ENCODE measurements at places on chromosomes 5 and 9.

DNA sequence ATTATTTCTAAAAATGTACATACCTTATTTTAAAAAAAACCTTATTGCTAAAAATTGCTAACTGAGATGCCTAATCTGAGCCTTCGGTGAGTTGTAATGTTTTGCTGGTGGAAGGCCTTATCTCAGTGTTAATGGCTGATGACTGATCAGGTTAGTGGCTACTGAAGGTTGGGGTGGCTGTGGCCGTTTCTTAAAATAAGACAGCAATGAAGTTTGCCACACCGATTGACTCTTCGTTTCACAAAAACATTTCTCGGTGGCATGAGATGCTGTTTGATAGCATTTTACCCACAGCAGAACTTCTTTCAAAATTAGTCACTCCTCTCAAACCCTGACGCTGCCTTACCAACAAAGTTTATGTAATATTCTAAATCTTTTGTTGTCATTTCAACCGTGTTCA is 14.7 kb downstream of the CENPK start:
- no peak for DNase-seq

DNA sequence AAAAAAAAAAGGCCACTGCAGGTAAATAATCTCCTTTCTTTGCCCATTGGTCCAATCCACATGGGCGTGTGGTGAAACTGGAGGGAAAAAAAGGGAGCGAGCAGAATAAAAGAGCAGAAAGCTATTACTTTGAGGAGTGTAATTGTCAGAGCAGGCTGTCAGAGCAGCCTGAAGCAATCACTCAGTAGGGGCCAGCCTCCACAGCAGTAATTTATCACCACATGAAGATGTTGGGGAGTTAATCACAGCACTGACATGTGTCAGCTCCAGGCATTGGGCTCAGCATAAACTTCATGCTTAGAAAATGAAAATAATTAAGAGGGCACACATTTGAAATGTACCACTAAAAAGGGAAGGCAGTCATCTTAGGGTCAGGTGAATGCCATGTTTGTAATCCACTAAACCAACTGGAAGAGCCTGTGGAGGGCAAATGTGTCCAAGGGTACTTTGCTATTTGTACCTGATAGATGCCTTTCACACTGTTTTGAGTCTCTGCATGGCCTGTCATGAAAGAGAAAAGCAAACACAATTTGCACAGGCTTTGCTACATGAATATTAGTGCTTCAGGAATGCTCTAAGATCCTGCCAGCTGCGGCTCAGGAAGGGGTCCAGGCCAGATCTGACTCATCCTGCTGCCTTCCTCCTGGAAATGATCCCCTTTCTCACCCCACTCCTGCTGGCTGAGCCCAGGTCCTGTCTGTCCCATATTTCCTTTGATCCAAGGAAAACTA is 2.9 kb upstream of the PTGER4 start:
- DNase-seq = no peak

- no peak for DNase-seq
These were observed 6.6 kb downstream of the GOLGA1 start for GRCh38 chr9:124934290-124934689.

DNA sequence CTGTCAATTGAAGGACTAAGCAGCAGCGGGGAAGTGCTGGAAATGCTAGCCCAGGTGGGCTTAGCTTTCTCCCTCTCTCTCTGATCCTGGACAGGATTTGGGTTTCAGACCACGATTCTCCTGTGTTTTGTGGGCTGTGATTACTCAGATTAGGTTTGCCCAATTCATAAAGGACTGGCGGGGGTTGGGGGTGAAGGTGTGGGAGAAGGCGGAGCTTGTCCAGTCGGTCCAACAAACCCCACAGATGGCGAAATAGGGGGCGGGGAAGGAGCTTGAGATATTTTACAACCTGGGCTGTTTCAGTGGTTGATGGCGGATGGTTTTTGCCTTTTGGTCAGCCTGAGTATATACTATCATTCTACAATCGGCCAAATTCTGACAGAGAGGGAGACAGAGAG is 35.2 kb downstream of the PCDHAC2 start:
- DNase-seq = no peak

DNA sequence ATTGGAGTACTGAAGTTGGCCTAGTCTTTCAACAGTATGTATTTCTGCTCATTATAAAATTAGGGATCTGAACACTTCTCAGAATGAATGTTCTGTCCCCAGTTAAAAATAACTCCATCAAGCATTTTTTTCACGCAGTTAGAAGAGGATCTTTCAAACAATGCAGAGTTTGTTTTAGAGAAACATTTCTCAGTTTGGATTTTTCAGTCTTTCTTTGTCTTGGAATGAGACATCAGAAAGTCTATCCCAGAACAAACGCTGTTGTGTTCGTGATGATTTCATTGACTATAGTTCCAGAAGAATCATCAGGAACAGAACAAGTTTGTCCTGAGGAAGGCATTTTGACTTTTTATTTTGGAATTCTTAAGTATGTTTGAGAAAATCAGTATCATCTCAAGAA is 218.7 kb downstream of the ARRDC3 start:
- no peak for DNase-seq

DNA sequence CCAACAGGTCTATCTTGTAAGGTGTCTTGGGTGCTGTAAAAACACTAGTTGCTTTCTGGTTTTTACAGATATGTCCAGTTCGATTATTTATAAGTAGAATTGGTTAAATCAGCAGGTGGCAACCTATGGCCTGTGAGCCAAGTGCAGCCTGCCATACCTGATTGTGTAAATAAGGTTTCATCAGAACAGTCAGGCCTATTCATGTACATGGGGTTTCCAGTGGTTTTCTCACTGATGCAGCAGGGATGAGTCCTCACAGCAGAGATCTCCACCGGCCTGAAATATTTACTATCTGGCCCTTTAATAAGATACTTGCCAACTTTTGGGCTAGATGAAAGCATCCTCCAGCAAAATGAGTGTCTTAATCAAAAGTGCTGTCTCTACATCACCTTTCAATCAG is 132.9 kb upstream of the ICE1 start:
- no peak for DNase-seq

DNA sequence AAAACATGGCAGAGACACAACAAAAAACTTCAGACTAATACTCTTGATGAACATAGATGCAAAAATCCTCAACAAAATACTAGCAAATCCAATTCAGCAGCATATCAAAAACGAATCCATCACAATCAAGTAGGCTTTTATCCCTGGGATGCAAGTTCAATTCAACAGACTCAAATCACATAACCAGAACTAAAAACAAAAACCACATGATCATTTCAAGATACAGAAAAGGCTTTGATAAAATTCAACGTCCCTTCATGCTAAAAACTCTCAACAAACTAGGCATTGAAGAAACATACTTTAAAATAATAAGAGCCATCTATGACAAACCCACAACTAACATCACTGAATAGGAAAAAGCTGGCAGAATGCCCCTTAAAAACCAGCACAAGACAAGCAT is 93.6 kb downstream of the TUSC1 start:
- DNase-seq = no peak

GRCh38 chr5:380701-381309 is 59.3 kb downstream of the AHRR start:
- DNase-seq = no peak

GRCh38 chr9:614431-614830 is 227.1 kb upstream of the DMRT1 start:
- DNase-seq = no peak

GRCh38 chr5:136197462-136198142 is 4.6 kb upstream of the SMIM32 start:
- DNase-seq = no peak

- no peak for DNase-seq
These were observed 5.7 kb downstream of the CDO1 start for GRCh38 chr5:115810761-115811160.

DNA sequence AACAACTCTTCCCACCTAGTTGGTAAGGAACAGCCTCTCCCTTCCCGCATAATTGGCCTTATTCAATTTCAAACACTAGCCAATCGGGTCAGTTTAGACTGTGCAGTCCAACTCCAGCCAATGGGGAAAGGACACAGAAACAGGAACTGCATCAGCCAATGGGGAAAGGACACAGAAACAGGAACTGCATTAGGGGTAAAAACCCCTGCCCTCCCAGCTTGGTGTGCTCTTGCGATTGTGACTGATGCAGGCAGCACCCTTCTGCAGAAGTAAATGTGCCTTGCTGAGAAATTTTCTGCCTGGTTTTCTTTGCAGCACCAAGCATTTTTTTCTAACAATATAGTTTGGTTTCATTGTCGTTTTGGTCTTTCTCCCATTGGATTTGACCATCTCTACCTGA is 8.5 kb upstream of the GLT6D1 start:
- DNase-seq = no peak

- no peak for DNase-seq
These were observed 60.6 kb upstream of the AFAP1L1 start for GRCh38 chr5:149210968-149211490.

GRCh38 chr5:72608297-72608696 is 101.1 kb upstream of the ZNF366 start:
- DNase-seq = no peak

GRCh38 chr5:95411474-95411873 is 20.3 kb downstream of the FAM81B start:
- DNase-seq = no peak

DNA sequence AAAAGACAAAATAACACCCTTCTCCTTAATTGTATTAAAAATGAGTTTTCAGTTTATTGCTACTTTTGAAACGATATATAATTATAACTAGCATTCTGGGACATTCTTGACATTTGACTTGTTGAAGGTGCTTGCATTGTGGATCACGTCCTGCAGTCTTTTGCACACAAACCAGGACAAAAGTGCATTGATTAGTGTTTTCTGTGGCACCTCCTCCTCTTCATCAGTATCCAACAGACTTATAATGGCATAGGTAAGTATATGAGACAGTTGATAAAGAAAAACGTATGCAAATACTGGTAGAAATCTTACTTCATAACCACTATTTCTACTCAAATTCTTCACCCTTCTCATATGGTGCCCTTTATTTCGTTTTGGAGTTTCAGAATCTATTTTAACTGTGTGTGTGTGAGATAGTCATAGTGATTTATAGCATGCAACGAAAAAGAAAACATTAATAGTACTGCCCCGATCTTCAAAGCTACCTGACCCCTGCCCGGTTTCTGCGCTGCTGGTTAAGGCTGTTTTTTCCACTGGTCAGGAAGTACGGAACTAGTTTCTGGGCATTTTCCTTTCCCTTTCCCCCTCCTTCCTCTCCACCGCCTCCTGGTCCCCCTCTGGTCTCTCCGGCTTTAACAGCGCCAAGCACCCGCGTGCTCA is 639 bp upstream of the RASA1 start:
- DNase-seq = no peak

DNA sequence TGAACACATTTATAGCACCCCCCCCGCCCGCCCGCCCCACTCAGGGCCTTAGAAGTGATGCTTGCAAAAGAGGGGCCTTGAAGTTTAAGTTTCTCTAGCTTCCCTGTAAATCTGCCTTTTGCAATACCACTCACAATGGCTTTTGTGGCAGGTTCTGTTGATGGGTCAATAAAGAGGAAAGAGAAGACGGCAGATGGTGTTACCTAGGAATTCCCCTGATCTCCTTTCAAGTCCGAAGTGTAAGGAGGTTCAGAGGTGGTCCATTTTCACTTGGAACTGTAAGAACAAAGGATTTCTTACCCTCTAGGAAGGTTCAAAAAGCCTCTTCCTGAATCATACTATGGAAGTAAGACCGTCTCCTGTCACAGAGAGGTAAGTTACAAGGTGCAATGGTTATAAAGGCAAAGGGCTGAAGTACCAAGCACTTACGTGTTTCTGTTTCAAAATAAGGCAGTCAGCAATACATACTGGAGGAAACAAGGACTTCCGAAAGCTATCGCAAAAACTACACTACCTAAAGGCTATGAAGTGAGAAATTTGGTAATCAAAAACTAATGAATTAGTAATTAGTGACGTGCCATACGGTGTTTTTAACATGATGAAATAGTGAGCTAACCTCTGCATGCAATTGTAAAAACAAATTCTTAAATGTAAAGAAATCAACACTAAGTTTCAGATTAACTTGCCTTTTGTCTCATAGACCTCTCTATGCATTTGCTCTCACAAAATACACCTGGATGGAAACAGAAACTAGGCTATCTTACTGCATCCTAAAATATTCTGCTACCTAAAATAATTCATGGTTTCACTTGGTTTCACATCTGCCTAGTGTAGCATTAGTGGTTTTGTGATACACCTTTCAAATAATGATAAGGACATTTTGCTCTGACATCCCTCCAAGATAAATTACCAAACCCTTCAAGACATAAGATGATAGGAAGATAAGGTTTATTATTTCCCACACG is 589.4 kb upstream of the FAM174A start:
- no peak for DNase-seq

DNA sequence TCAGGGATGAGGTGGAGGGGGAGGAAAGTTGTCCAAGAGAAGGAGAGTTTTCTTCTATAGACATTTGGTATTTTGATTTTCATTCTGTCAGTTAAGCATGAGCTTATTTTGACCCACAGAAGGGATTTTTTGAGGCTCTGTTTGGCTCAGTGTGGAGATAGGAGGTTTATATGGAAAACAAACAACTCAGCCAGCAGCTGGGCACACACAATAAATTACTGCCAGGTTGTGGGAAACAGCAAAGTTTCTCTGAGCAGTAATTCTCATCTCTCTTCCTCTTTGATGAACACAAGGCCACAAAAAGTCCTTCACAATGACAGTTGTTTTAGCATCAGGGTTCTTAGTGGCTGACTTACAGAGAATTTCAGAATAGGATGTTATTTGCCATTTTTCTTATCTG is 486.1 kb downstream of the KDM4C start:
- DNase-seq = no peak

DNA sequence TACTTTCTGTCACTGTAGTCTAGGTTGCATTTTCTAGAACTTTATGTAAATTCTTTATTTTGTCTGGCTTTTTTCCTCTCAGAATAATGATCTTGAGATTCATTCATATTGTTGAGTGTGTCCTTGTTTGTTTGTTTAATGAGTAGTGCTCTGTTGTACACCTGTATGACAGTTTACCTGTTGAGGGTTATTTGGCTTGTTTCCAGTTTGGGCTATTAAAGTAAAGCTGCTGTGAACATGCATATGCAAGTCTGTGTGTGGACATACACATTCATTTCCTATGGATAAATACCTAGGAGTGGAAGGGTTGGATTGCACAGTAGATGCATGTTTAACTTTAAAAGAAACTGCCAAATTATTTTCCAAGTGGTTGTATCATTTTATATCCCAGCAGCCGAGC is 30.4 kb downstream of the MVB12B start:
- DNase-seq = no peak

DNA sequence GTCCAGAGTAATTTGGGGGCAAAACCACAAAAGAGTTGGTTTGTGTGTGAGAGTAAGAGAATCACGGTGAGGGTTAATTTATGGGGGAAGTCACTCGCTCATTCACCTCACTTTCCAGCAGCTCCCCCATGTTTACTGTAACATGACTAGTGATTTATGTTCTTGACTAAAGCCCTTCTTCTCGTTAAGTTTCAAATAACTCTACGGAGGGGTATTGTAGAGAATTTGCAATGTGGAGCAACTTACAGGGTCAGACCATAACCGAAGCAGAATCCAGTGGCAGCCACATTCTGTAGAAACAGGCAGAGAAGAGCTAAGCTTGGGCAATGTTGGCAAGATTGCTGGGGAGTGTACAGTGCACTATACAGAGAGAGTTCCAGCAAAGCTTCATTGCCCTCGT is 760.6 kb downstream of the IRX1 start:
- DNase-seq = no peak
